ENCODE measurements at places on chromosomes 7 and 10.

DNA sequence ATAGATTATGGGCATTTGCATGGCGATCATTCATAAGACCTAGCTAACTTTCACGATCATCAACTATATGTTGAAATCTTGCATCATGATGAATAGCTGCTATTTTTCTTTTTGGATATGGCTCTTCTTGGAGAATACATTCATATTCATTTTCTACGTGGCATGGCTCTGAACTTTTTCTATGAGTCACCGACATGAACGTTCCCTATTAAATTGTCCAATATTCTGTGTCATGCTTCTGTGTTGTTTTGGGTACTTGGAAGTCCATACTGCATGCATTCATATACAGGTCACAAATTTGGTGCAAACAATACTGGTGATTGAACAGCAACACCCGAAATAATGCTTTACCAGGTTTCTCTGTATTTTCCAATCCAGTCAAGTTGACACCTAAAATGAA is 37.9 kb upstream of the ANKRD1 start:
- DNase-seq, result no peak

- DNase-seq, result no peak
Observed at GRCh38 chr7:84546403-84546802, 351.8 kb upstream of the SEMA3A start.

DNA sequence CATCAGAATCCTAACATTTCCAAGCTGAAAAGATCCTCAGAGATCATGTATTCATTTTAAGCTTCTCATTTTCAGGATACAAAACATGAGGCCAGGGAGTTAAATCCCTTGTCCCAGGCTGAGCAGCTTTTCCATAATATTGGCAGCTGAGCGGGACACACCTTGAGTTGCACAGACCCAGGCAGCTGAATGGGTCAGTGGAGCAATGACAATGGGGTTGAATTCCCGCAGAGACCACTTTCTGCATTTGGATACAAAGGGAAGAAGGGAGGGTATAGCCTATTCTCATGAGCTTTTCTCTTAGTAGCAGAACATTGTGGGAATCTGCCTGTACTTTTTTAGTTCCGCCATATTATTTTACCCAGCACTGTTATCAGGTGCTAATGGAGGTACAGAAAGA is 49.5 kb downstream of the PRR15 start:
- no peak for DNase-seq

DNA sequence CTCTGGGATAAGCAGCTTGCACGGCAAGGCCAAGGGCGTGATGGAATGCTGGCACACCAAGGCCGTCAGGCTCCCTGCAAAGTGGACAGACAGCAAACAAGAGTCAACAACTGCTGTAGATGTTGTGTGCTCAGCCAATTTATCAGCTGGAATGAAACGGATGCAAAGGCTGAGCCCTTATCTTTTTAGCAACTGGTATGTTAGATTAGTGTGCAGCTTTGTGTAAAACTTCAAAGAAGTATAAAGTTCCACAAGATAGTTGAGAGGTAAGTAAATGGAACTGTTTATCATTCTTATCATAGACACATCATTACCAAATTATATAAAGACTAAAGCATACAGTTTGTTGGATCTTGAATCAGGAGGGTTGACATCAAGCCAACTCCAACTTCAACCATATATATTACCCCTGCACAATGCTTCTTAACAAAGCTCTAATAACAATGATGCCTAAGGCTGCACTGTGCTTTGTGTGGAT is 289.0 kb downstream of the TNS3 start:
- DNase-seq, result no peak

DNA sequence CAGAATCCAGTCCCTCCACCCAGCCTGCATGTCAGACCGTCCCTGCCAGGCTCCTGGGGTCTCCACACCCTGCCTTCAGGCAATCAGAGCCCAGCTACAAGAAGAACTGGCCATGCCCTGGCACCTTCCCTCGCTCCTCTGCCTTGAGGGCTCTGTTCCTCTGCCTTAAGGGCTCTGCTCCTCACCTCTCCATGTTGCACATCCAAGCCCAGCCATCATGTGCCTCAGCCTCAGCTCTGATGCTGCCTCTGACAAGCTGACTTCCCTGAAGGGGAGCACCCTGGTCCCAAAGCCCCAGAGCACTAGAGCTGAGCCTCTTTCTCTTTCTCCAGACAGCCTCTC is 50.3 kb upstream of the ANTXRL start:
- no peak for DNase-seq

- no peak for DNase-seq
Observed at GRCh38 chr7:99429756-99430155, 8.8 kb downstream of the PTCD1 start.

- DNase-seq, result no peak
Observed at GRCh38 chr10:70513848-70514309, 35.3 kb downstream of the PALD1 start.

DNA sequence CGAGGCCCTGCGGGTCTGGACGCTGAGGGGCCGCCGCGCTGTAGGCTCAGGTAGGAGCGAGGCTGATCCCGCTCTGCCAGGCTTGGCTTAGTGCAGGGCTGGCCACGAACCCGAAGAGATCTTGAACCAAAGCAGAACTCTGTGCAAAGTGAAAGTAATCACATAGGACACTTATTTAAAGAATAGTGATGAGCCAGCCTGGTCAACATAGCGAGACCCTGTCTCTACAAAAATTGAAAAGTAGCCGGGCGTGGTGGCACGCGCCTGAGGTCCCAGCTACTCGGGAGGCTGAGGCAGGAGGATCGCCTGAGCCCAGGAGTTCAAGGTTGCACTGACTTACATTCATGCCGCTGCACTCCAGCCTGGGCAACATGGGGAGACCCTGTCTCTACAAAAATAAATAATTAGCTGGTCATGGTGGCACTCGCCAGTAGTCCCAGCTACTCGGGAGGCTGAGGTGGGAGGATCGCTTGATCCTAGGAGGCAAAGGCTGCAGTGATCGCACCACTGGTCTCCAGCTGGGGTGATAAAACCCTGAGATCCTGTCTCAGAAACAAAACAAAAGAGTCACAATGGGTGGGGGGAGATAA is 541 bp downstream of the ZSCAN25 start:
- no peak for DNase-seq
